Fibroblast of skin of right quadriceps (primary cell): ENCODE measurements at places on chromosomes 7 and 10.
A peak's percentile ranks its signal among the peaks of the same experiment; 100 is the strongest.

DNA sequence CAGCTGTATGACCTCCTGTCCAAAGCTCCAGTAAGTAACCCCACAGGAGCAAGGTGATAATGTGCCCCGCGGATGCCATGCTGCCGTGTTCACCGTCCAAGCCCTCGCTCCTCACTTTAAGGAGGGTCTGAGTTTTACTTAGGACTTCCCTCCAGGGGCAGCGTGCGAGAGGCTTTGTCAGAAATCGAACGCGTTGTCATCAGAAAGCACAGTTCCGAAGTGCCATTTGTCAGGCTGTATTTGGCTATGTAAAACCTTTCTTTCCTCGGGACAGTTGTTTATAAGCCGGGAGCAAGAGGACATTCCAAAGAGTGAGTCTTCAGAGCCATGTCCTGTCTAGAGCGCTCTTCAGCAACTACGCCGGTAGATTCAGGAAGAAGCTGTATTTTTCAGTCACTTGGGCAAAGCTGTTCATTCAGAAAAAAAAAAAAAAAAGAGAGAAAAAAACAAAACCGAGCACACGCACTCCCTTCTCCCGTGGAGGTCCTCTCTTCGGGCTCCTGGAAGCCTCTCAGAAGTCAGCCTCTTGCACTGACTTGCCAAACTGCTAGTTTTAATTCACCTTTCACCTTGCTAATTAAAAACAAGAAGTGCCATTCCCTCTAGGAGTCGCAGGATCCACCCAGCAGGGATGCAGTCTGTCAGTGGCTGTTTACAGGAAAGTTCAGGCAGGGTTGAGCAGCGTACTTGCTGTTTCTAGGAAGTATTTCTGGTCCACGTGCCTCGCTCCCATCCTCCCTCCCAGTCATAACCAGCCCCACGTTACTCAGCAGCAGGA, at the start of gene SEMA3E:
TSS of gene SEMA3E (minus strand) at position 676 of the 778 bp plus-strand sequence.
- DNase-seq, result peak; percentile 50

DNA sequence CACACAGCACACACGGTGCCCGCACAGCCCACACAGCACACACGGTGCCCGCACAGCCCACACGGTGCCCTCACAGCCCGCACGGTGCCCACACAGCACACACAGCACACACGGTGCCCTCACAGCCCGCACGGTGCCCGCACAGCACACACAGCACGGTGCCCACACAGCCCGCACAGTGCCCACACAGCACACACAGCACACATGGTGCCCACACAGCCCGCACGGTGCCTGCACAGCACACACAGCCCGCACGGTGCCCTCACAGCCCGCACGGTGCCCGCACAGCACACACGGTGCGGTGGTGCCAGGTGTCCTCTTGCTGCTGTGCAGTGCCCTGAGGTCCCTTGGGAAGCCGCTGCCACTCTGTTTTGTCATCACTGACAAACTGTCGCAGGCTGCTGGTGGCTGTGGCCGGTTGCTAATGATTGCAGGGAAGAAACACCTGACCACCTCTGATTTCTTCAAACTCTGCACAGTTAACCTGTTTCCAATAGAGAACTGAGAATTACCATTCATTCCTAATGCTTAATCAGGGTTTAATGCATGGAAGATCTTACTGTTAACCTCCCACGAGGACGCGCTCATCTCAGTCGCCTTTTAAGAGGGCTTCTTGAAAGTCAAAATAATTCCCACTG, 66.9 kb downstream of the GLRX3 start:
- no peak for DNase-seq

GRCh38 chr10:90111671-90112070, 410.3 kb downstream of the KIF20B start:
- peak; percentile 18 for DNase-seq

GRCh38 chr10:5564537-5565204, 39.9 kb downstream of the CALML3 start:
- DNase-seq, result no peak

DNA sequence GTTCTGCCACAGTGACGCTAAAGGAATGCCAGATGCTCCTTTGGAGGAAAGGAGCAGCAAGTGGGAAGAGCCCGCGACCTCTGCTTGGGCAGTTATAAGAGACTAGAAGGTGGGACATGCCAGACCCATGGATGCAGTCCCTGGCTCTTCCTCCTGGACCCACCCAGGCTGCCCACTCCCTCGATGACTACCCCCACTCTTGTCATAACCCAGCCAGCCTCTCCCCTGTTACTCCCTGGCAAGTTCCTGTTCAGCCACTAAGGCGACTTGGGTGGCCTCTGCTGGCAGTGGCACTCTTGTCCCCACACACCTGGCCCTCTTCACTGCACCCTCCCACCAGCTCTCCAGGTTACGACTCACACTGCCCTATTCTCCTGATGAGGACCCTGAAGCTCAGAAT, 33.5 kb downstream of the COL13A1 start:
- no peak for DNase-seq

DNA sequence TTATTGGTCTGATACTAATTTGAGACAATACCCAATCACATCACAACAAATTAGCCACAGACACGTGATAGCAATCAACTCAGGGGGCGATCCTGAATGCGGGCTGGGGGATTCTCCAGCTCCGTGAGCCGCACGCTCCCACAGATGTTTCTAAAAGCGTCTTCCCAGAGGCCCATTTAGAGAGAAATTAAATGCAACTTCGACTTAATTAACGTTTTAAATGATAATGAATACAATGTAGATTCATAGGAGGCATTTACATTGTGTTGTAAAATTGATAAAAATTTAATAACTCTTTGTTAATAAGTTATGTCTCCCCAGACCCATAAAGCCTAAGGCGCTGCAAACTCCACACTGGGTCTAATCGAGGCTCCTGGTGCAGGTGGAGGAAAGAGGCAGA, 642.6 kb downstream of the KCNMA1 start:
- no peak for DNase-seq

DNA sequence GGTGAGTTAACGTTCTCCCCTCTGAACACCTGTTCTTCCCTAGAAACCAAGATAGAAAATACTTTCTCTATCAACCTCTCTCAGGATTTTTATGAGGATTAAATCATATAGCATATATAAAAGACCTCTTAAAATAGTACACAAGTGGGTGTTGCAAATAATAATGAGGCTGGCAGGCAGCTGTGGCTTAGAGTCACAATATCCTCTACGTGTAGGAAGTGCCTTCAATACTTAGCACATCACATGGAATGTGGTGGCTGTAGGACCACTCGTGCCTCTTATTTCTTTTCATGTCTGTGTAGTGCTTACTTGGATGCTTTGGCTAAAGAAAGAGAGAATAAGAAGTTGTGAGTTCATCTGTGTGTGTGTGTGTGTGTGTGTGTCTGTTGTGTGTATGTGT, 96.3 kb downstream of the PRLHR start:
- no peak for DNase-seq

- no peak for DNase-seq
Measured at GRCh38 chr10:122053314-122053713, 64.4 kb downstream of the TACC2 start.

- DNase-seq, result peak; percentile 15
Measured at GRCh38 chr7:42057331-42057730, 179.7 kb downstream of the GLI3 start.

GRCh38 chr10:67075491-67075971, 149.7 kb downstream of the LRRTM3 start:
- no peak for DNase-seq

- DNase-seq, result no peak
Measured at GRCh38 chr7:26880852-26881251, 16.5 kb upstream of the SKAP2 start.

- DNase-seq, result no peak
Measured at GRCh38 chr10:94062611-94063010, 68.9 kb downstream of the PLCE1 start.
